ENCODE measurements at places on chromosomes 4 and X.

DNA sequence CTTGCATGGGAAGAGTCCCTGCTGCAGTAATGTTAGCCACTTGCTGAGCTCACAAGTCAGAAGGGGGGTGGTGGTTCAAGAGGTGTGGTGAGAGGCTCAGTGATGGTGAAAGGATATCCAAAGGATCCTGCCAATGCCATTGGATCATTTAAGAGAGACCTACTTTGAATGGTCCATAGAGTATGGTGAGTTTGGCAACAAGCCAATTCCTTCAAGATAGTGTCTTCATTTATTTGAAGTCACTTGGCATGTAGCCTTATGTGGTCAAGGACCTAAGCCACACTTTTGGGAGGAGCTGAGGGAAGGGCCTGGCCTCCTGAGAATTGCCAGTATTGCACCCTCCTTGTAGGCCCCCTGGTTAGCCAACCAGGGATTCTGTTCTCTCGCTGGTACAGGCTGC, 87.9 kb downstream of the TSPAN7 start:
- DNase-seq = no peak

- no peak for DNase-seq
Observed at GRCh38 chrX:98956014-98956413, 1454.1 kb downstream of the PCDH19 start.

- no peak for DNase-seq
Observed at GRCh38 chr4:48196758-48197504, 62.9 kb upstream of the TXK start.

GRCh38 chr4:9938933-9939332, 82.4 kb downstream of the SLC2A9 start:
- DNase-seq = no peak

DNA sequence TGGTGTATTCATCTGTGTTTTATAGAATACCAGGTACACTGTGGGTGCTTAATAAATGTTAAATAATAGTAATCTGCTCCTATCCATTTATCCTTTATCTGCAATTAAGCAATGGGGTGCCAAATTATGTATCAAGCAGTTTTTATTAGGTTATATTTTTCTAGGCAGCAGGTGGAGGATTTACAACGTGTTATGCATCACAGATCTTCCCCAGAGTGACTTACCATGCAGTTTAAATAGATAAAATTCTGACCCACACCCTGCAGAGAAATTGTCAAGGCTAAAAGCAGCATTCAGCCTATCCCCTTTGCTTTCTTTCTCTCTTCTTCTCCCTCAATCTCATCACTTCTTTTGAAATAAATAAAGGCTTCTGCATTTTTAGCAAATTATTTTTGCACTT, 306.4 kb downstream of the CXXC4 start:
- DNase-seq = no peak
